ENCODE measurements at places on chromosomes 13 and 19.

GRCh38 chr13:45055902-45056648 lies 64.2 kb upstream of the GTF2F2 start:
- no peak for DNase-seq

DNA sequence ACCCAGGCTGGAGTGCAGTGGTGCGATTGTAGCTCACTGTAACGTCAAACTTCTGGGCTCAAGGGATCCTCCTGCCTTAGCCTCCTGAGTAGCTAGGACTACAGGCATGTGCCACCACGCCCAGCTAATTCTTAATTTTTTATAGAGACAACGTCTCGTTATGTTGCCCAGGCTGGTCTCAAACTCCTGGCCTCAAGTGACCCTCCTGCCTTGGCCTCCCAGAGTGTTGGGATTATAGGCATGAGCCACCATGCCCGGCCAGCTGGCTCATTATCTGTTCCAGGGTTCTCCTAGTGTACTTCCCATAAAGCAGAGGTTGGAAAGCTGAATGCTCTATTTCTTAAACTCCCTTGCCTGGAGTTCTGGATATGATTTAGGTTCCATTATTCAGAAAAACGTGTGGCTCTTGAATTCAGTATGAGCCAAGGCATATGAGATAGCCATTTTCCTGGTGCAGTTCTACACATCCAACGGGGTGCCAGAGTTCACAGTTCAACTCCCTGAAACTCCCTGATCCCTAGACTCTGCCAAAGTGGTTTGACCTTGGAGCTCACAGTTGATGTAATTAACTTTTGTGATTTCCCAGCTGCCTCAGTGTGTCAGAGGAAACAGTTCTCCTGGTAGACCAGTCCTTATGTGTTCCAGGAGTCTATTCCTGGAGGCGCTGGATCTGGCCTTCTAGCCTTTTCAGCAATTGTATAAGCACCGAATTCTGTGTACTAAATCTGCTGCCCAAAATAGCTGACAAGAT lies 21.6 kb downstream of the GPR183 start:
- no peak for DNase-seq

- DNase-seq = peak; percentile 35
These were observed 113.2 kb downstream of the HSPH1 start for GRCh38 chr13:31048521-31048920.

DNA sequence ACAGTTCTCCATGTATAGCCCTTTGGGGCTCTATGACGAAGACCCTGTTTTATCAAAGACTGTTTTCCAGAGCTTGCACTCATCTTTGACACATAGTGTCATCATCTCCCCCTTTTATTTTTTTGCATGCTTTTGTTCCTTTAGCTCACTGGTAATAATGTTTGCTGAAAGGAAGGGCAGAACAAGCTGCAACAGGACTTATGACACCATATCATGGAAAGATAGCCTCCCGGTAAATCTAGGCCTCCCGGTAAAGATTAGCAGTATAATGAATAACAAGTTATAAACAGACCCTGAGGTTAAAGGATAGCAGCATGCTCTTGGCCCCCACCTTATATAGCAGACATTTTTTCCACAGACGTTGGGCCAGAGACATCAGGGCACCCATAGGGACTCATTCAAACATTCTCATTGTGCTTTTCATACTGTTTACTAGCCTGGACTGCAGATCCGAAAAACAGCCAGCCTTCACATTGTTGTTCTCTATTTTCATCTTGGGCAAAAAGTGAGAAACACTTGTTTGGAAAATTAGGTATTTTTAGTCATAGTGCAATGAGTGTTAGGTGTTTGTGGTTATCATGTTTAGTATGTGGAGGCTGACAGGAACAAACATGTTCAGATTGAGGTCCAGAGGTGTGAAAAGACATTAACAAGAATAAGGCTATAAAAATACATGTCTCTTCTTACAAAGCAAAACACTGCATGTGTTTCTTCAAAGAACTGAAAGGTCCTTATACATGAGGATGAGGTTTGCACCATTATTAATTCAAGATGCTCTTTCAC lies 136.9 kb upstream of the SPRY2 start:
- no peak for DNase-seq

DNA sequence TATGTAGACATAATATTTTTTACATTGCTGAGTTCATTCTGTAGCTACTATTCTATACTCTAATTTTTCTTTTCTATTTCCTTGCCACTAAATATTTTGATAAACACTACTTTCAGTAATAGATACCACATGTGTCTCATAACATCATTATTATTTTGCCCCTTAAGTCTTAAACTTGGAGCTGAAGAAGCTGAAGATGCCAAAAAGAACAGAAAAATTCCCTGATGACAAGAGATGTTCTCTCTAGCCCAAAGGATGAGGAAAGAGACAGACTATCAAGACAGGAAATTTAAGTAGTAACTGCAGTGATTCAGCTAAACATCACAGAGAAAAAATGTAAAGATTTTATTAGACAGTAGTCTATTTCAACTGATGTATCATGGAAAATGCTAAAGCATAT lies 322.0 kb upstream of the KLHL1 start:
- DNase-seq = no peak

GRCh38 chr19:495402-496111 lies 729 bp upstream of the MADCAM1 start:
- DNase-seq = peak; percentile 54

- DNase-seq = no peak
These were observed 68.2 kb downstream of the ESD start for GRCh38 chr13:46728777-46729176.

DNA sequence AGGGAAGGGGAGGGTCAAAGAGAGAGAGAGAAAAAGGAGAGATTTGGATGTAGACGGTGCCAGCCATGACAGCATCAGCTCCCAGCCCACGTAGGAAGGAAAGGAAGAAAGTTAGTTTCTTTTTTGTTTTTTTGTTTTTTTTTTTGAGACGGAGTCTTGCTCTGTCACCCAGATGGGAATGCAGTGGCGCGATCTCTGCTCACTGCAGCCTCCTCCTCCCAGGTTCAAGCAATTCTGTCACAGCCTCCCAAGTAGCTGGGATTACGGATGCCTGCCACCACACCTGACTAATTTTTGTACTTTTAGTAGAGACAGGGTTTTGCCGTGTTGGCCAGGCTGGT lies 27.6 kb downstream of the ELL start:
- no peak for DNase-seq

GRCh38 chr19:18903156-18904037 lies 7.4 kb upstream of the CERS1 start:
- no peak for DNase-seq

DNA sequence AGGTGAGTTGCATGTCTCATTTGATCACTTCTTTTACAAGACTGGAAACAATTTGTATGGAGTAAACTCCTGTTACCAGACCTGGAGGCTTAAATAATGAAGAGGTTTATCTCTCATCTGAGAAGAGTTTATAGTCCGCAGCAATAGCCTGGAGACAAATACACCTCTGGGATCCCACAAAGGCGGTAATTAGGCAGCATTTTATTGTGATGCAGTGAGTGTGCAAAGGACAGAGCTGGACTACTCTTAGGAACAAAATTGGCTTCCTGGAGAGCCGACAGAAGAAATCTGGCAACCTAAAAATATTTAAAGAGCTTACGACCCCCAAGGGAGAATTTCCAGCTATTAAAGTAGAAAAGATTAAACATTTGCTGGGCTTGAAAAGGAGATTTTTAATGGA lies 11.8 kb upstream of the KATNAL1 start:
- no peak for DNase-seq

- DNase-seq = no peak
These were observed 7.0 kb downstream of the RPS9 start for GRCh38 chr19:54207676-54207982.

DNA sequence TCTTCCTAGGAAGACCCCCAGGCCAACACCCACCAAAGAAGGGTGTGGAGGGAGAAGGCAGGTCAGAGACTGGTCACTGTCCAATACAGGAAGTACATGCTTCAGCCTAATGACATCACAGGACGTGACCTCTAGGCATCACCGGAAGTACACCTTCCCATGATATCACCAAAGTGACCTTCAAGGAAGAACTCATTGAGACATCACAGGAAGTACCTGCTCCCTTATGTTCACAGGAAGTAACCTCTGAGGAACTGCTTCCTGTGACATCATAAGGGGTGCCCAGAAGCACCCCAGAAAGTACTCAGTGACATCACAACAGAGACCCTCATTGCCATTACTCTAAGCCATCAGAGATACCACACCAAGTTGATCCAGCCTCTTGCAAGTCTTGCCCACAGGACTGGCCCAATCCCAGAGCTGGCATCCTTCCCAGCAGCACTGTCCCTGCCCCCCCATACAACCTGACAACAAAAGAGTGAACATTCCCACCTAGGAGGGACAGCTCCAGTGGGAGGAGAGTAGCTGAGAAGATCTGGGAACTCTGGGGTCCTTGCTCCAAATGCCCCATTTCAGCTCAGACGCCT lies 24.2 kb upstream of the NANOS2 start:
- DNase-seq = no peak
